Glutamatergic neuron (in vitro differentiated cells): ENCODE measurements at places on chromosomes 5 and 9.

GRCh38 chr5:15440434-15440833, 59.5 kb upstream of the FBXL7 start:
- H3K4me1 ChIP-seq = peaks cover under 1% of the 10 kb centered on the region
- no peak overlapping the region for H3K4me3 ChIP-seq
- no peaks in the 10 kb centered on the region for H3K36me3 ChIP-seq
- DNase-seq = no peak
- H3K27ac ChIP-seq = no peak overlapping the region

- H3K27ac ChIP-seq = no peak overlapping the region
- H3K27me3 ChIP-seq = peaks cover 2% of the 10 kb centered on the region
- no peak overlapping the region for H3K4me3 ChIP-seq
- H3K4me1 ChIP-seq = no peaks in the 10 kb centered on the region
- H3K36me3 ChIP-seq = no peaks in the 10 kb centered on the region
- DNase-seq = no peak
Measured at GRCh38 chr5:94830520-94830919, 212.1 kb downstream of the SLF1 start.

- H3K36me3 ChIP-seq = peaks cover 48% of the 10 kb centered on the region
- peak; percentile 15 for DNase-seq
- no peaks in the 10 kb centered on the region for H3K4me1 ChIP-seq
- no peak overlapping the region for H3K4me3 ChIP-seq
- peaks cover 9% of the 10 kb centered on the region for H3K27me3 ChIP-seq
Measured at GRCh38 chr5:658103-658502, 35.0 kb downstream of the TPPP start.

DNA sequence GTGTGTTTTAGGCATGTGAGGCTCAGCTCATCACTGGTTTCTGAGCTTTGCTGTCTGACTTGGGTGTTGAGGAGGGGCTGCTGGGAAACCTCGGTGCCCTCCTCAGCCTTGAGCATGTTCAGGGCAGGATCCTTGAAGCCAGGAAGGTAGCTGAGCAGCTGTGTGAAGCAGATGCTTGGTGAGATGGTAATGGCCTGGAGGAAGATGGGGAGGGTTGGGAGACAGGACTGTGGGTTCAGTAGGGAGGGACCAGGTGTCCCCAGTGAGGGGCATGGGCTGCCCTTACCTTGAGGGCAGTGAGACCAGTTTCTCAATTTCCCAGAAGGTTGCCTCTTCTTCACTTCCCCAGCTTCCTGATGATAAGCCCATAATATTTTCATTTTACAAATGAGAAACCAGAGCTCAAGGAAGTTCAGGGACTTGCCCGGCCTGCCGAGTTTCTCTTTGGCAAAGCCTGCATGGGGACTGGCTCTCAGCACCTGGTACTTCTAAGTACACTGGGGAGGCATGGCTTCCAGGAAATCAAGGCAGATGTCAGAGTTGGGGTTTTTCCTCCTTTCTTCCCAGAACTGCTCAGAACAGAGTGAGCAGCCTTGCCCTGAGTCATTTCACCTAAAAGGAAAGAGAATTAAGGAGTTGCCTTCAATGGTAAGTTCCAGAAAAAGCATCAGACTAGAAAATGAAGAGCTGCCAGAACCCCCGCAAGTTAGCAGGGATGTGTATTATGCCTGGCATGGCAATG, 225.7 kb downstream of the MAST4 start:
- peaks cover 2% of the 10 kb centered on the region for H3K27me3 ChIP-seq
- H3K27ac ChIP-seq = no peak overlapping the region

DNA sequence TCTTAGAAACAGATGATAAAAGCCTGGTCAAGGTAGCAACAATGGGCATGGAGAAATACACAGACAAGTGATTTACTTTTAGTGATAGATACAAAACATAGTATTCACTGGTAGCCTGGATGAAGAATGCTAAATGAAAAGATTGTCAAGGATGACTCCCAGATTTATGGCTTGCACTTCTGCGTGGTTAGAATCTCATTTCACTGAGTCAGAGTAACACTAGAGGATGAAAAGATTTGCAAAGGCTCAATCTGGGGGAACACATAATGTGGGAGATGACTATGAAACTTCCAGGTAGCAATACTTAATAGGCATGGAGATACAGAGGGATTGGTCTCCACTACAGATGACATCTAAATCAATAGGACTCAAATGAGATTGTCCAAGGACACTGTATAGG, 38.4 kb downstream of the AGTPBP1 start:
- H3K4me3 ChIP-seq = no peak overlapping the region
- no peaks in the 10 kb centered on the region for H3K36me3 ChIP-seq

DNA sequence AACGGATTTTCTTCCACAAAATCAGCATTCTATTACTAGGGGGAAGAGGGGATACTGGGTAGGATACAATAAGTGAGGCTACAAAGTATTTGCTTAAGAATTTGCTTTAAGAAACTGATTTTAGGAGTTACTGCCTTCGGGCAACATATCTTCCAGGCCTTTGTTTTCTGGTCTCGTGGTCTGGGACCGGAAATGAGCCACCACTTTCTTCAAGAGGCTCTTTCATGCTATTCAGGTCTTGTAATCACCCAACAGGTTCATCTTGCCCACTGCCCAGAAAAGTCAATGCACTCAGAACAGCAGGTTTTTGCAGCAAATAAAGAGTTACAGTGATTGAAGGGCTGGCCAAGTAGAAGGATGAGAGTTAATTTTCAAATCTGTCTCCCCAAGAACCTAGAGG, 6.6 kb upstream of the AOPEP start:
- no peaks in the 10 kb centered on the region for H3K4me1 ChIP-seq
- H3K4me3 ChIP-seq = no peak overlapping the region
- no peaks in the 10 kb centered on the region for H3K36me3 ChIP-seq
- no peak for DNase-seq
- H3K27ac ChIP-seq = no peak overlapping the region

- H3K36me3 ChIP-seq = no peaks in the 10 kb centered on the region
- no peaks in the 10 kb centered on the region for H3K27me3 ChIP-seq
- DNase-seq = no peak
- H3K4me1 ChIP-seq = no peaks in the 10 kb centered on the region
Measured at GRCh38 chr9:136667940-136668760, 5.4 kb downstream of the EGFL7 start.

GRCh38 chr5:126351153-126351552, 72.1 kb upstream of the GRAMD2B start:
- H3K4me3 ChIP-seq = no peak overlapping the region
- H3K4me1 ChIP-seq = peaks cover 6% of the 10 kb centered on the region

DNA sequence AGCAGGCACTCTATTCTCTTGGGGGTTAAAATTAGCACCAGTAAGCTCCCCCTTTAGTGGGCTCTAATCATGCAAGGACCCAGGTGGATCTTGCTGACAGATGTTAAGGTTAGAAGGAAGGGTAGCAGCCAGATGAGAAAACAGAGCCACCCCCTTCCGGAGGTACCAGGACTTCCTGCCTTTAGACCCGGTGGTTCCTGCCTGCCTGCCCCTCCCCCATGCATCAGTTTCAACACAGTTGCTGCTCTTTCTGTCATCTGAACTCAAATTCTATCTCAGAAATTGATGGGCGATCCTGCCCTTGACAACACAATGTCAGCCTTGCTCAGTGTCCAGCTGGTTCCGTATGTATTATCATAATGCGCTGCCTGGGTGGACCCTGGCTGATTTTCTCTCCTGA, 287.3 kb downstream of the EBF1 start:
- peak overlapping the region; percentile 72 for H3K27ac ChIP-seq
- peak overlapping the region; percentile 21 for H3K4me3 ChIP-seq
- peaks cover 76% of the 10 kb centered on the region for H3K4me1 ChIP-seq
- peak; percentile 54 for DNase-seq

GRCh38 chr9:136829981-136830885, 12.0 kb upstream of the AJM1 start:
- no peak overlapping the region for H3K27ac ChIP-seq
- no peaks in the 10 kb centered on the region for H3K36me3 ChIP-seq
- no peak for DNase-seq
- H3K4me3 ChIP-seq = no peak overlapping the region

DNA sequence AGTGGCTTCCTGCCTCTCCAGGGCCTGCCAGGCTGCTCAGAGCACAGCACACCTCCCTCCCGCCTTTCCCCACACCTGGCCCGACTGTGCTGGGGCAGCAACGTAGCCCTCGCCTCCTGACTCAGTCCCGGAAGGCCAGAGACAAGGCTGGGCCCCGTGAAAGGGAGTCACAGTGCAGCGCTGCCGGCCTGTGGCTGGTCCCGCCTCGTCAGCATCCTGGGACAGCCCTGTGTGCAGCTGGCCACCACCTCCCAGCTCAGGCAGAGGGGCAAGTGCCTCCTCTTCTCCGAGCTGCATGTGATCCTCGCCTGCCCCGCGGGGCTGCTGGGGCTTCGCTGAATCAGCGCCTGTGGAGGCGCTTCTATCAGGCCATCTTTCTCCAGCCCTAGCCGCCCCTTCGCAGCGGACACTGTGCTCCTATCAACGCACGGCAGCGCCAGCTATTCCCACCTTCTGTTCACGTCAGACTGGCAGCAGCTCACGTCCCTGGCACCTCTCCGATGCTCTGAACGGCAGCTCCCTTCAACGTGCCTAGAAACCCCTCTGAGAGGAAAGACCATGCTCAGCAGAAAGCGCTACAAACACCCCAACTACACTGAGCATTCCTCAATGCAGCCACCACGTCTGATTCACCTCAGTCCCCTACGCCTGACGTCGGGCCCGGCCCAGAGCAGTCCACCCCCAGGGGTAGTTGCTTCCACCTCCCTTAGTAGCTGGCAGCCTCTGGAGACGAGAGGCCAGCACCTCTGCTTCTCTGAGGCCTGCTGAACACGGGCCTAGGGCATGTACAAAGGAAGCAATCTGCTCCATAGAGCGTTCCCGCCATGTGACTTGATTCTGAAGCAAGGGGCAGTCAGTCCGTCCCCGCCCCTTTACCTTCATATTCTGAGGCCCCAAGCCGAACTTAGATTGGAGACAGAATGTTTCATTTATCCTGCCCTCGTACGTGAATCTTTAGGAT, 78.8 kb downstream of the GPR21 start:
- peak overlapping the region; percentile 76 for H3K27ac ChIP-seq
- peaks cover 15% of the 10 kb centered on the region for H3K36me3 ChIP-seq
- peaks cover 16% of the 10 kb centered on the region for H3K27me3 ChIP-seq
- H3K4me1 ChIP-seq = peaks cover 27% of the 10 kb centered on the region
- peak; percentile 58 for DNase-seq

GRCh38 chr9:134949681-134950385, 32.1 kb upstream of the FCN1 start:
- no peak overlapping the region for H3K27ac ChIP-seq
- no peak overlapping the region for H3K4me3 ChIP-seq
- peak; percentile 10 for DNase-seq
- peaks cover 6% of the 10 kb centered on the region for H3K4me1 ChIP-seq
